ENCODE measurements at places on chromosomes 6 and 20.

DNA sequence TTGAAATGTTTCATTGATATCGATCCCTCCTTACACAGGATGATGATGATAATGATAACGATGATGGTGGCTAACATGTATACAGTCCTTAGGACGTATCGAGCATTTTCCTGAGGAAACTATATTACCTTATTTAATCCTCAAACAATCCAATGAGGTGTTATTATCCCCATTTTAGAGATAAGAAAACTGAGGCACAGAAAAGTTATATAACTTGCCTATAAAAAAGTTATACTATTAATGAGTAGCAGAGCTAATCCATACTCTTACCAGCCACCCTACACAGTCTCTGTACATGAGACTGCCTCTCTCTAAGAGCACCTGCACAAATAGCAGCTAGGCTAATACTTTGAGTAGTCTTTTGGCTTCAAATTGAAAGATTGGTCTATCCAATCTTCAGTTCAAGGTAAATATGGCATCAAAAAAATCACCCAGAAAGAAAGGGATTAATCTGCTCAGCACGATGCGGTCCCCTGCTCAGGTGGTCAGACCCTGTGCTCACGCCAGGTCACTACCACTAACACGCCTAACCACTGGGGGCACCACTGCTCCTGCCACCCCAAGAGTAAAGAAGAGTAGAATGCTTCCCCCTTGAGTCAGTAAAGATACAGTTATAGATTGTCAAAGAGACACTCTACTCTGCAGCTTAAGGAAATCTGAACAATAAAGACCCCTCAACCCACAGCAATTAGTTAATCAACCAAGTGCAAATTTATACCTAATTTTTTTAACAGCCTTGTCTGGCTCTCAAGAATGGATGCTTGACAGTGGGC, 15.0 kb downstream of the GABBR1 start:
- no peak overlapping the region for H3K27ac ChIP-seq
- DNase-seq, result no peak
- no peaks in the 10 kb centered on the region for H3K27me3 ChIP-seq
- peaks cover 21% of the 10 kb centered on the region for H3K36me3 ChIP-seq
- H3K4me3 ChIP-seq, result no peak overlapping the region

GRCh38 chr20:33438481-33438880, 5.1 kb downstream of the SNTA1 start:
- DNase-seq, result no peak
- H3K4me3 ChIP-seq, result no peak overlapping the region
- no peaks in the 10 kb centered on the region for H3K36me3 ChIP-seq
- peaks cover 11% of the 10 kb centered on the region for H3K27me3 ChIP-seq
- no peak overlapping the region for H3K27ac ChIP-seq

DNA sequence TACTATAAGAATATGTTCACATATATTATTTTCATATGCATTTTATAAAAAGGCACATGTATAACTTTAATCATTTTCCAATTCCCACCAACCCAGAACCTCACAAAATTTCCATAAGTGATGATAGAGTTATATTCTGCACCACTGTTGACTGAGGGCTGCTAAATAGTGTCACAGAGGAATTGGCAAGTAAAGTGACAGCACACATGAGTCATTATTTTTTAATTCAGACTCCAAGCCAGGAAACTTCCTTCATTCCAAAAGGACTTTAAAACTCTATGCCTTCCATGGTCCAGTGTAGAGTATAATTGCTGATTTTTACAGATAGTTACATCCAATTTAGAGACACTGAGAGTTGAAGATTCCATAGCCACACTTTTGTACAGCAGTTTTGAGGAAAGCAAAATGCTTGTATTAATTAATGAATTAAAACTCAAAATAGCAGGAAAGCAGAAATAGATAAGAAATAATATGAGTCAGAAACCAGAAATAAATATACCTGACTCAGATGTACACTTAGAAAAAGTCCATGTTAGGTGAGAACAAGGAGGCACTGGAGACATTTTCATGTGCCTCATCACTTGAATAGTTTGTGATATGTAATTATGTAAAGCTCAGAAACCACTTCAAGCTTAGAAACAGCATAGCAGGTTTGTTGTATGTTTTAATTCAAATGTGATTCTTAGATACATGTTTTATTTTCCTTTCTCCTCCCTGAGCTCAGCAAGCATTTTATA, 425.2 kb upstream of the OPRM1 start:
- H3K27ac ChIP-seq, result no peak overlapping the region
- H3K4me3 ChIP-seq, result no peak overlapping the region
- no peaks in the 10 kb centered on the region for H3K4me1 ChIP-seq
- H3K27me3 ChIP-seq, result no peaks in the 10 kb centered on the region
- no peaks in the 10 kb centered on the region for H3K36me3 ChIP-seq

DNA sequence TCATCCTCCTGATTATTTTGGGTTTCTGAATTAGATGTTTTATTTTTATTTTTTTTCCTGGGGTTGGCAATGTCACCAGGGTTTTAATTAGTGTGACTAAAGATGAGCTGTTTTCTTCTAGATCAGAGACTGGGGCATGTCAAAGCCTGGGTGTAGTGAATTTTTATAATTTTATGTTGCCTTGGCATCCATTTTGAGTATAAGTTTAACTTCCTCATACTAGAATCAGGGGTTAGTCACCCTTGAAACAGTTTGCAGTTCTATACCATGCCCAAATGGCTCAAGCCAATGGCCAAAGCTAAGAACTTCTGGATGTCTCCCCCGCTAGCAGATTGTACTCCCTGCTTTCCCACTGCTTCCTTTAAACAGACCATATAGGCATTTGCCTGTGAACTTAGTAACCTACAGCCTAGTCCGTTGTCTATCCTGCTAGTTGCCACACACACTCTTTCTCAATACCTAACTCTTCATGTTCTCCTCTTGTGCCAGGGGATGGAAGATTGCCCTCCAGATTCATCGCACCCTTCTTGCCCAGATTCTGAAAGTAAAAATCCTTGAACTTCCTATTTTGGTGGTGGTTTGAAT, 54.5 kb downstream of the KIAA0408 start:
- no peak overlapping the region for H3K27ac ChIP-seq
- no peak for DNase-seq
- no peak overlapping the region for H3K4me3 ChIP-seq
- H3K27me3 ChIP-seq, result peaks cover 2% of the 10 kb centered on the region

GRCh38 chr20:39766333-39766732, 804.2 kb downstream of the DHX35 start:
- H3K27me3 ChIP-seq, result no peaks in the 10 kb centered on the region
- no peak overlapping the region for H3K4me3 ChIP-seq
- no peak overlapping the region for H3K27ac ChIP-seq

GRCh38 chr6:2859185-2859700, 17.6 kb upstream of the SERPINB1 start:
- peak overlapping the region; percentile 84 for H3K4me3 ChIP-seq
- H3K27me3 ChIP-seq, result no peaks in the 10 kb centered on the region
- H3K27ac ChIP-seq, result peak overlapping the region; percentile 98
- H3K36me3 ChIP-seq, result peaks cover 25% of the 10 kb centered on the region
- no peak for DNase-seq

DNA sequence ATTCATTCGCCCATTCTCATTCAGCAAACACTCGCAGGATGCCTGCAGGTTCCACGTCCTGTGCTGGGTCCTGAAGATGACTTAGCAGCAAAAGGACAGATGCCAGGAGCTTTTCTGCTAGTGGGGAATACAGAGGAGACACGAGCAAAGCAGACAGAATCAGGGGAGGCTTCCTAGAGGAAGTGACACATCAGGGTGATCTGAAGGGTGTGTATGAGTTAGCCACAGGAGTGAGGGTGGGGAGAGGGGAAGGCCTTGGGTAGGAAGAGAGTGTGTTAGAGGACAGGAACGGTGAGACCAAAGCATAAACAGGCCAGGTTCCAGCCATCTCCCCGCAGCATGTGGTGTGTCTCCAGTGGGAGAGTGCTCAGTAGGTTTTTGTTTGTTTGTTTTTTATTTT, 73.4 kb upstream of the GTSF1L start:
- H3K27ac ChIP-seq, result peak overlapping the region; percentile 7
- DNase-seq, result peak; percentile 54
- H3K4me1 ChIP-seq, result peaks cover 23% of the 10 kb centered on the region
- peaks cover 5% of the 10 kb centered on the region for H3K36me3 ChIP-seq
- no peak overlapping the region for H3K4me3 ChIP-seq

- H3K4me1 ChIP-seq, result no peaks in the 10 kb centered on the region
- DNase-seq, result no peak
- no peak overlapping the region for H3K4me3 ChIP-seq
- H3K36me3 ChIP-seq, result no peaks in the 10 kb centered on the region
- H3K27me3 ChIP-seq, result peaks cover 9% of the 10 kb centered on the region
- H3K27ac ChIP-seq, result no peak overlapping the region
These were observed 69.5 kb downstream of the KIAA0319 start for GRCh38 chr6:24576447-24576846.

- no peak for DNase-seq
- H3K27me3 ChIP-seq, result no peaks in the 10 kb centered on the region
- peaks cover 35% of the 10 kb centered on the region for H3K4me1 ChIP-seq
- no peak overlapping the region for H3K27ac ChIP-seq
These were observed 448 bp upstream of the RNF114 start for GRCh38 chr20:49935746-49936152.

GRCh38 chr20:50085481-50086365, 27.2 kb downstream of the UBE2V1 start:
- H3K4me3 ChIP-seq, result peak overlapping the region; percentile 64
- H3K36me3 ChIP-seq, result peaks cover 42% of the 10 kb centered on the region
- no peaks in the 10 kb centered on the region for H3K27me3 ChIP-seq
- H3K27ac ChIP-seq, result peak overlapping the region; percentile 31
- H3K4me1 ChIP-seq, result peaks cover 16% of the 10 kb centered on the region

GRCh38 chr6:116165596-116165995, 39.7 kb upstream of the COL10A1 start:
- peaks cover 3% of the 10 kb centered on the region for H3K36me3 ChIP-seq
- no peaks in the 10 kb centered on the region for H3K4me1 ChIP-seq
- DNase-seq, result no peak
- H3K27ac ChIP-seq, result no peak overlapping the region
- no peak overlapping the region for H3K4me3 ChIP-seq

- H3K4me1 ChIP-seq, result no peaks in the 10 kb centered on the region
- no peaks in the 10 kb centered on the region for H3K27me3 ChIP-seq
- DNase-seq, result no peak
- no peaks in the 10 kb centered on the region for H3K36me3 ChIP-seq
- no peak overlapping the region for H3K4me3 ChIP-seq
These were observed 360.1 kb downstream of the PLCB1 start for GRCh38 chr20:8492173-8492572.

- no peaks in the 10 kb centered on the region for H3K4me1 ChIP-seq
- H3K27ac ChIP-seq, result no peak overlapping the region
- DNase-seq, result no peak
- no peaks in the 10 kb centered on the region for H3K27me3 ChIP-seq
- H3K4me3 ChIP-seq, result no peak overlapping the region
- no peaks in the 10 kb centered on the region for H3K36me3 ChIP-seq
These were observed 65.4 kb downstream of the BMP7 start for GRCh38 chr20:57200882-57201695.

- no peak for DNase-seq
- no peak overlapping the region for H3K4me3 ChIP-seq
- H3K27me3 ChIP-seq, result no peaks in the 10 kb centered on the region
- H3K27ac ChIP-seq, result no peak overlapping the region
- H3K4me1 ChIP-seq, result peaks cover 16% of the 10 kb centered on the region
These were observed 44.1 kb upstream of the TOP1 start for GRCh38 chr20:40984496-40984895.

GRCh38 chr6:84019842-84020211, 13.7 kb upstream of the MRAP2 start:
- H3K36me3 ChIP-seq, result no peaks in the 10 kb centered on the region
- no peak for DNase-seq
- H3K27me3 ChIP-seq, result no peaks in the 10 kb centered on the region
- no peaks in the 10 kb centered on the region for H3K4me1 ChIP-seq

DNA sequence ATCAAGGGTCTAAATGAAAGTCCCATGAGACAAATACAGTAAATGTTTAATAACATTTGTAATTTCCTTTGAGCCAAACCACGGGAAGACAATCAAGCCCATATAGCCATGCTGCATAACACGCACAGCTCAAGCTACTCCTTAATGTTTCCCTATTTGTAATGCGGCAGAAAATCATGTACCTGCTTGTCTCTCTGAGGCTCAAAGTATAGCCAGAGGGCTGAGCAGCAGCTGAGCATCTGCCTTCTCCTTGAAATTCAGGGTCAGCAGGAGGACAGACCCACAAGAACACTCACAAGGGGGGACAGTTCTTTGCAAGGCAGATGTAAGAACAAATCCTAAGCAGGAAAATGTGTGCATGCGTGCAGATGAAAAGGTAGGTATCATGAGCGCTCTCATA, 45.8 kb upstream of the JARID2 start:
- no peaks in the 10 kb centered on the region for H3K36me3 ChIP-seq
- no peaks in the 10 kb centered on the region for H3K27me3 ChIP-seq
- DNase-seq, result no peak
- H3K27ac ChIP-seq, result no peak overlapping the region
- H3K4me1 ChIP-seq, result peaks cover 2% of the 10 kb centered on the region

DNA sequence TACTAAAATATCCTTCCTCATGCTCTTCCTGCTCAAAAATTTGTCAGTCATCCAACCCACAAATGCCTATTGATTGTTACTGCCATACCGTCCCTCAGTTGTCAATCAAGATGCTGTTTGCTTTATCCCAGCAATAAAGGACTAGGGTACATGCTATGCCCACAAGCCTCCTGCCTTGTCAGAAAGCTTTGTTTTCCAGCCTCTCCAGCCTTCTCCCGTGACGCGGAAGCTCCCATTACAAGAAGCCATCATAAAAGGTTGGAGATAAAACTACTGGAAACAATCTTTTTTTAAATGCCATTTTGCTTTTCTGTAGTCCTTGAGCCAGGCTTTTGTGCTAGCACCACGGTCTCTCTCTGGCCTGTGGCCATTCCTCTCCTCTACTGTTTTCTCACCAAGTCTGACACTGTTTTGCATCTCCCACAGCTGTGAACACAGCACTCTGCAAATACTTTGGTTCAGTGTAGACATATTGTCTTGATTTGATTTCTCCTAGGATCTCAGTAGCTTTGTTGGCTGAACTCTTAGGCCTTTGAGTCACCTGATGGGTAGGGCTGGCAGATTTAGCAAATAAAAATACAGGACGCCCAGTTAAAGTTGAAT, 495.7 kb upstream of the JARID2 start:
- no peak for DNase-seq
- H3K36me3 ChIP-seq, result peaks cover 2% of the 10 kb centered on the region
- H3K4me1 ChIP-seq, result peaks cover 47% of the 10 kb centered on the region
- no peak overlapping the region for H3K4me3 ChIP-seq
- no peaks in the 10 kb centered on the region for H3K27me3 ChIP-seq

GRCh38 chr6:110334423-110335180, 23.5 kb downstream of the METTL24 start:
- H3K27me3 ChIP-seq, result peaks cover 7% of the 10 kb centered on the region
- no peak for DNase-seq
- no peak overlapping the region for H3K27ac ChIP-seq
- H3K36me3 ChIP-seq, result no peaks in the 10 kb centered on the region
- no peaks in the 10 kb centered on the region for H3K4me1 ChIP-seq

- H3K4me1 ChIP-seq, result no peaks in the 10 kb centered on the region
- DNase-seq, result no peak
- peaks cover 23% of the 10 kb centered on the region for H3K36me3 ChIP-seq
- H3K27me3 ChIP-seq, result no peaks in the 10 kb centered on the region
These were observed 127.2 kb downstream of the STXBP5 start for GRCh38 chr6:147331401-147331800.

- H3K4me3 ChIP-seq, result no peak overlapping the region
- no peak overlapping the region for H3K27ac ChIP-seq
- no peaks in the 10 kb centered on the region for H3K27me3 ChIP-seq
- H3K4me1 ChIP-seq, result no peaks in the 10 kb centered on the region
- no peaks in the 10 kb centered on the region for H3K36me3 ChIP-seq
These were observed 128.7 kb downstream of the DLL1 start for GRCh38 chr6:170162011-170162774.
